COLO829 (cell line): ENCODE measurements at places on chromosomes 1 and 21.

GRCh38 chr1:229035054-229035747 is 235.7 kb upstream of the RAB4A start:
- no peak for DNase-seq

- no peak for DNase-seq
Observed at GRCh38 chr1:108627951-108628350, 32.9 kb downstream of the HENMT1 start.

GRCh38 chr1:237119091-237119490 is 77.1 kb downstream of the RYR2 start:
- no peak for DNase-seq

GRCh38 chr1:53726009-53726600 is 12.9 kb downstream of the GLIS1 start:
- DNase-seq = no peak

- DNase-seq = no peak
Observed at GRCh38 chr1:154758346-154758745, 111.7 kb downstream of the KCNN3 start.

DNA sequence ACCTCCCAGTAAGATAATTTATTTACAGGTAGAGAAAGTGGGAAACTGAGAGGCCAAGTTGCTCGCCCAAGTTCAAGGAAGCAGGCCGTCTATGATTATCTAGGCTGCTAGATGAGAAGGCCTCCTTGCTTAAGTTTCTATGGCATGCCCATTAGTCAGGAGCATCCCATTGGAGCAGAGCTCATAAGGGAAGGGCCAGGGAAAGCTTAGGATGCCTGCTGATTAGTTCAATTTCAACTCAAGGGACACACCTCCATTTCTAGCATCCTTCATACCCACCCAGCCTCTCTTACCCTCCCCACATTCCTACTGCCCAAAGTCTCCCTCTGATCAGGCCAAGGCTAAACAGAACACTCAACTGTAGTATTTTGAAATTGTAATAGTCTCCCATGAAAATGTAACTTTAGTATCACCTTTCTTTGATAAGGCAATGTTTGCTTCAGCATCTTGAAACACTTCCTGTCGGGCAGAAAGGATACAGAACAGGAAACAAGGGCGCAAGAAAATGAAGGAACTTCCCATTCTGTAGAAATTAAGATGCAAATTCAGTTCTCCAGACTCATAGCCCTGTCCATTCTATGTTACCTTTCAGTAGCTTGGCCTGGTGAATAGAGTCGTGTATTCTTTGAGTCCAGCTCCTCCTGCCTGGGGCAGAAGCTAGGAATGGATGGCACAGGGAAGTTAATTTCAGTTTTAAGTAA is 46.3 kb upstream of the TARBP1 start:
- DNase-seq = no peak

DNA sequence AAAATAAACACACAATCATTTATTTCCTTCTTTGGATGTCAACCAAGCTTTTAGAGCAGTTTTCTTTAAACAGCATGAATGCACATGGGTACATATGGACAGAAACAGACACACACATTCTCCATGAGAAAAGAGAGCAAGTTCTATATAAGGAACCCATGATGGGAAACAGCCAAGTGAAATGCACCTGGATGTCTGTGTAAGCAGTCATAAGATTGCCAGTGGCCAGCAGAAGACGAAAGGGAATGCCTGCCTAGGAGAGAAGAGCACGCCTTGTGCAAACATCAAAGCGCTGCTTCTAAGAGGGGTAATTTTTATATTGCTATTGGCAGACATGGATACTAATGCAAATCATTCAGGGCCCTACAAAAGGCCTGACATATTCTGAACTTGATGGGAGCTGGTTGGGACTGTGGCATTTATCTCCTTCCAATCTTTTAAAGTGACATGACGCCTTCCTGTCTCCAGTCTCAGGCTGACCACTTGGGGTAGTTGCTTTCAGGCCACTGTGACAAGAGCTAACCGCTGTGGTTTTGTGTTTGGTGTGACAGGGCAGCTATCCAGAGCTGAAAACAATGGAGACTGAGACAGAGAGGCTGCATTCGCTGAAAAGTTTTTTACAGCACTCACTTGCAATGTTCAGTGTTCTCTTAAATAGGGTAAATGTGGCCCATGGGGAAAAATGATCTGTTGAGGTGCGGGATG is 75.0 kb upstream of the DPT start:
- no peak for DNase-seq

- no peak for DNase-seq
Observed at GRCh38 chr1:209674957-209675564, at the start of gene G0S2. Gene G0S2, plus strand, starts transcription at chr1:209675412. Its CDS starts 273 bp downstream, at chr1:209675685.

- no peak for DNase-seq
Observed at GRCh38 chr1:221695301-221695700, 46.6 kb downstream of the DUSP10 start.
